Activated T-helper 1 cell treated with Interleukin-2 at 50 U/mL for 16 hours (primary cell): ENCODE measurements at places on chromosomes 16 and 17.

- no peak for DNase-seq
Observed at GRCh38 chr16:30482366-30482765, 9.8 kb downstream of the ITGAL start.

DNA sequence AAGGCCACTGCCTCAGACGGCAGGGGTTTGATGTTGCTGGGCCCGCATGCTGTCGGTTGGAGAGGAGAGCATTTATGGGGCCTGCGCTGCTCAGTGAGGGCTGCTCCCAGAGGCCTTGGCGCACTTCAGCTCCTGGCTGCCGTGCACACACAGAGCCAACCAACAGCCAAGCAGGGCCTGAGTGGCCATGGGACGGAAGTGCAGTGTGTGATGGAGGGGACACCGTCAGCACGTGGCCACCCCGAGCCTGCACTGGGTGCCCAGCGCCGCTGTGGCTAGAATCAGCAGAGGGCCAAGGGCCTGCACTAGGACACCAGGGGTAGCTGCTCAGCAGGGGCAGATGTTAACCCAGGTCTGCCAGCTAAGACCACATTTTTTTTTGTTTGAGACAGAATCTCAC is 21.8 kb downstream of the KLHL36 start:
- no peak for DNase-seq

GRCh38 chr17:30969989-30970830 is 629 bp upstream of the RNF135 start:
- DNase-seq = peak; percentile 9

DNA sequence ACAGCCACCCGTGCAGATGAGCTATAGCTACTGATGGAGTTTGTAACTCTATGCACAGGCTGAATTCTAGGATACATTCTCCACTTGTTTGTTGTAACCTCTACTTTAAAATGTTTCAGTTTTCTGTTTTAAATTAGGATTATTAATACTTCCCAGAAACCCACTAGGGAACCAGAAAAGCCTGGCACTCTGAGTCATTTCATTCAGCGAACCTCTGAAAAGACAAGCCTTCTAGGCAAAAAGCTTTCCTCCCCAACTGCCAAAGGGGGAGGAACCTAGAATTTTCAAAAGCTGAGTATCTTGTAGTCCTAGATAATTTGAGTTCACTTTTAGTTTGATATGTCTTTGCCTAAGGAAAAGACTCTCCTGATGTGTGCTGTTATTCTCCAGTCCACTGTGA is 43.2 kb downstream of the GOSR1 start:
- DNase-seq = no peak

- DNase-seq = no peak
Observed at GRCh38 chr17:77318021-77318420, 177.3 kb downstream of the SEC14L1 start.

DNA sequence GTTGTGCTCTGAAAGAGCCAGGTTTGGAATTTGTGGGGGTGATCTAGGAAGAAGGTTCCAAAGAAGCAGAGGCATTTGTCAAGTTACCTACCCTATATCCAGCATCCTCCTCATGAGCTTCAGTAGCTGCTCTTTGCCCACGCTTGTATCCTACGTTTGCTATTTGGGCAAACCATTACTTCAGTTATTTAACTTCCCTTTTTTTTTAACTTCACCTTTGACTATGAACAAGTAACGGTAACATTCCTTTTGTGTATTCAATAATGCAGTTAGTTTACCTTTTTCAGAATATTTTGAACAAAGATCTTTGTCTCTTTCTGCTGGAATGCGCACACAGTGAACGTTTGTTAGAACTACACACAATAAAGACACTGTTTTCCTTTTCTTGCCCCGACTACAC is 41.5 kb downstream of the CYB5B start:
- DNase-seq = no peak
